CD4-positive, alpha-beta T cell treated with Interleukin-4 for 1 hour (primary cell): ENCODE measurements at places on chromosomes 16 and 17.

DNA sequence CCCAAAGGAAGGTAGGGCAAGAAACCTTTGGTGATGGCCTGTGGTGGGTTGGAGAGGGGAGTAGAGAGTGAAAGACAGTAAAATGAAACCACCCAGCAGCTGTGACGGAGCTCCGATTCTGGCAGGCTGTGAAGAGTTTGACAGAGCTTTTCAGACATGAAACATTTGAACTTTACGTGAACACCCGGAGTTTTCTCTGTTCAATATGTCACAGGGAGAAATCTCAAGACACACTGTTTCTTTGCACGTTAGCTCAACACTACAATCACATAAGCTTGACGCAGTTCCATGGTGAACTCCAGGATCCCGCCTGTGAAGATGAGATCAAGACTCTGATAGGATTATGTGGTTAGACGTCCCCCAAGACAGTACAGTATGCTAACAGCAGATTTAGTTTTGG, 79.6 kb upstream of the CDH11 start:
- DNase-seq, result no peak

GRCh38 chr17:43868226-43868994, 21.4 kb downstream of the CD300LG start:
- DNase-seq, result no peak

DNA sequence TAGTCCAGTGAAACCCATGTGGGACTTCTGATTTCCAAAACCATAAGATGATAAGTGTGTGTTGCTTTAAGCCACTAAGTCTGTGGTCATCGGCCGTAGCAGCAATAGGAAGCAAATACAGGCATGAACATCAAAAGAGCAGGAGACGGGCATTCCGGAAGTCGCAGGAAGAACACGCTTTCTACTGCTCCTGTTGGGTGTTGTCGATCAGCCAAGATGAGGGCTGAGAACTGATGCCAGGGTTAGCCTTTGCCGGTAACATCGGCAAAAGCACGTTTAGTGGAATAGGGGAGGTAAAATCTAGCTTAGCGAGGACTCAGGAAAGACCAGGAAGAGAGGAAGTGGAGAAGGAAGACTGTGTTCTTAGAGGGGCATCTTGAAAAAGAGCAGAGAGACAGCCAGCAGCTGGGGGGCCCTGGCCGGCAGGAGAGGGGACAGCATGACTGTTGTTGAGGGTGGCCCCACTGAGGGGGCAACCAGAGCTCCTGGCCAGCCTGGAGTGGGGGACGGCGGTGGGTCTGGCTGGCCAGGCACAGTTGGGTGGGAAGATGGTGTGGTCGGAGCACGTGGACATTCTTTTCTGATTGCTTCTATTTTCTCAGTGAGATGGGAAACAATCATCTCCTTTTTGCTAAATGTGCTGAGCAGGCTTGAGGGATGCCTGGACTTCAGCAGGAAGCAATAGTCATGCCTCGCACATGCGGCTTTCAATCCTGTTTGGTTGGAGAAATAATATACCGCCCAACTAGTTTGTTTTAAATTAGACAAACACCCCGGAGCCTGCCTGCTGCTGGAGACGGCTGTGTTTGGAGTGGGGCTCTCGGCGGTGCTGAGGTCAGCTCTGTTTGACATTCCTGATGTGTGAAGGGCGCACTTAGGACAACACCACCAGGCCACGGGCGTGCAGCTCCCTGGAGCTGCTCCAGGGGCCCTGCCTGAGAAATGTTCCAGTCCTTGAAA, 109.9 kb downstream of the METRNL start:
- DNase-seq, result no peak

DNA sequence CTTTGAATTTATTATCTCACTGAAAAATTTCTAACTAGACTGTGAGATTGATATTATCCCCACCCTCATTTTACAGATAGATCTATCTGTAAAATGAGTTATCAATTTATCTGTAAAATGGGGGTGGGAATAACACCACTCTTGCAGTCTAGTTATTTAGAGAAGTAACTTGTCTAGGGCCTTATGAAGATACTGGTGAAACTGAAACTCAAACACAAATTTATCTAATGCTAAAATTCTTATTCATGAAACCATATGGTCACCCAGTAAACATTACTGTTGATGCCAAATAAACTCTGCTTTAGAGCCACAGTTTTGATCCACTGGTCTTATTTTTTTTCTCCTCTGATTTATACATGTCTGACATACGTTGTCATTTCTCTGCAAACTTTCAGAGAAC, 52.1 kb upstream of the SMIM36 start:
- no peak for DNase-seq

- no peak for DNase-seq
Measured at GRCh38 chr17:79978548-79978855, 57.2 kb downstream of the TBC1D16 start.

DNA sequence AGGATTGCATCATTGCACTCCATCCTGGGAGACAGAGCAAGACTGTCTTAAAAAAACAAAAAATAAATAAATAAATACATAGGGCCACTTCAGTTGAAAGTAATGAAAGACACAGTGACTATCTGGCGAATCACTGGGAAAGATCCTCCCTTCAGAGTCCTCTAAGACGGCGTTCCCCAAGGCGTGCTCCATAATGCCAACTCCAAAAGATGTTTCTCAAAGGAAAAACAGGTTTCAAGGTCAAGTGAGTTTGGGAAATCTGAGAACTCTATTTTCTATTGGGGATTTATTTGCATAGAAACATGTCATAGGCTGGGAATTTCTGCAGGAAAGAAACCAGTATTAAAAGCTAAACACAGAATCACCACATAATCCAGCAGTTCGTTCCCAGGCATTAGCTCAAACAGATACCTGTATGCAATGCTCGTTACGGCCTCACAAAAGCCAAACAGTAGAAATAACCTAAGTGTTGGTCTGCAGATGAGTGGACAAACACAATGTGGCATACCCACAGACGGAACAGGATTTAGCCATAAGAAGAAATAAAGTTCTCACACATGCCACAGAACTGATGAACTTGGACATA, 7.9 kb downstream of the KLHDC4 start:
- no peak for DNase-seq

GRCh38 chr16:11768849-11769248, 26.2 kb upstream of the TXNDC11 start:
- DNase-seq, result no peak

GRCh38 chr16:51383909-51384308, 232.8 kb upstream of the SALL1 start:
- DNase-seq, result no peak

DNA sequence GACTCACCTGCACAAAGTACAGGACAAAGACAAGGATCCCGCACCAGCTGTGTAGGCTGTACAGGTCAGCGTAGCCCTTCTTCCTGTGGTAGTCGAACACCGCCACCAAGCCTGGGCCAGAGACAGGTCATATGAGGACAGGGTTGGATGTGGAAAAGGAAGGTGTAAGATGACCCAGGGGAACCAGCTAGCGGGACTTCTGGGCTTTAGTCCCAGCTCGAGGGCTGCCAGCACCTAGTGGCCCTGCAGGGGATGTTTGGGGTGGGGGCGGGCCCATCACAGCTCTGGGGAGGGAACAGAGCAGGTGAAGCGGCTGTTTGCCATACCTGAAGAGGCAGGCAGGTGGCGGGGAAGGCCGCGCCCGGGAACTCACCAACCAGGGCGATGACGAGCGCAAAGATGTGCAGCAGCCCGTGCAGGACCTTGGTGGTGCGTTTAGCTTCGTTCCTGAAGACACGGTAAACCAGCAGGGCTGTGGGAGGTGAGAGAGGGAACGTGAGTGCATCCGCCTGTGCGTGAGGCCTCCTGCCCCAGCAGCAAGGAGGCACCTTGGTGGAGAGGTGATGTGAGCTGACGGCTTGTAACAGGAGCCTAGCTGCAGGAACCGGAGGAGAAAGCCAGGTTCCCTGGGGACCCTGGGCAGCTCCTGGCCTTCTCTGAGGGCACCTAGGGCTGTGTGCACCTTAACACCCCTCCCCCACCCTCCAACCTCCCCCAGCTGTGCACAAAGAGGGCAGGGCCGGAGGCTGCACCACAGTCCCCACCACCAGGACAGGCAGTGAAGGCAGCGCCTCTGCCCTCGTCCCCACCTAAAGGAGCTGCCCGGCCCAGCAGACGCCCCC, 10.2 kb downstream of the CYB561 start:
- DNase-seq, result no peak

- no peak for DNase-seq
Measured at GRCh38 chr16:29916979-29917378, 9.0 kb downstream of the KCTD13 start.

DNA sequence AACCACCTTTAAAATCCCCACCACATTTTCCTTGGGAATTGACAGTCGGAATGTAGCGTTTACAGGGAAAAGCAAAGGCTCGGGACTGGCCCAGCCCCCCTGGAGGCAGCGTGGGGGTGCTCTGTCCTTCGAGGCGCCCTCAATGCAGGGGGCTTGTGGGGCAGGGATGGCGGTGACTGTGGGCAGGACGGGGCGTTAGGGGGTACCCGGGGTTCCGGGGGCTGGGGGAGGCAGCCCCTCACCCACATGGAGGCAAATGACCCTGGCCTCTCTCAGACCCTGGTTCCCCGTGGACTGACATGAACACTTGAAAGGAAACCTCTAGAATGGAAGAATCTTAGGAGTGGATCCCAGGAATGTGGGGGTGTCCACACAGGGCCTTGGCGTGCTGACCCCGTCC, 78.4 kb upstream of the GNG13 start:
- DNase-seq, result no peak

DNA sequence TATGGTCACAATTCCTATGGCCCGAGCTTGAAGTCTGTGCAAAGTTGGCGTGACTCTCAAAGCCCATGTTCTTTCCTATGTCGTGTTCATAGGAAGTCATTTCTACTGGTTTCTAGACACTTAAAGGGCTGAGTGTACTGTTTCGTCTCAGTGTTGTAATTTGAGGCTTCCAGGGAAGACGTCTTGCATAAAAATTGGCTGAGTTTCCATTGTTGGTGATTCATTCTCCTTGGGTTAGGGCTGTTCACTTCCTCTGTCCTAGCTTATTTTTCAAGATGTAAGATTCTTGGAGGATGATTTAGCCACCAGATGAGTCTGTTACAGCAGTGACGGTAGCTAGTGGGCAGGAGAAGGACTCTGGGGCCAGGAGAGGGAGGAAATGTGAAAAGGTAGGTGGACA, 43.1 kb downstream of the PIK3R5 start:
- DNase-seq, result peak; percentile 58

DNA sequence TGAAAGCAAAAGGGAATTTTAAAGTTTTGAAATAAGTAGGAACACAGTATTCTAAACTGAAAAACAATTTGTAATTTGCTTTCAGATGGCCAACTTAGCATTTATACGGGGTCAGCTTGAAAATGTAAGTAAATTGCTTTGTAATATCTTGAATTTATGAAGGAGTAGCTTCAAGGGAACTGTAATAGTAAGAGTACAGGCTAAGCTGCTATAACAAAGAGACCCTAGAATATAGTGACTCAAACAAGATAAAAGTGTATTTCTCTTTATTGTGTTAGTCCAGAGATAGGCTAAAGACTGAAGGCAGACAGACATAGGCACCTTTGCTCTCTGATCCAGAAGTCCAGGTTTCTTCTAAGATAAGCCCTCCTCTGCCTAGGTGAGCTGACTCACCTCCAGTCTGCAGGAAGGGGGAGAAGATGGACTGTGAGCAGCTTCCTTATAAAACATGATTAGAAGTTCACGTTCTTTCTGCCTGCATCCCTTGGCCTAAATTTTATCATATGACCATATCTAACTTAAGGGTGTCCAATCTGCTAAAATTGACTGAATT, 3.2 kb downstream of the TTC19 start:
- DNase-seq, result no peak

DNA sequence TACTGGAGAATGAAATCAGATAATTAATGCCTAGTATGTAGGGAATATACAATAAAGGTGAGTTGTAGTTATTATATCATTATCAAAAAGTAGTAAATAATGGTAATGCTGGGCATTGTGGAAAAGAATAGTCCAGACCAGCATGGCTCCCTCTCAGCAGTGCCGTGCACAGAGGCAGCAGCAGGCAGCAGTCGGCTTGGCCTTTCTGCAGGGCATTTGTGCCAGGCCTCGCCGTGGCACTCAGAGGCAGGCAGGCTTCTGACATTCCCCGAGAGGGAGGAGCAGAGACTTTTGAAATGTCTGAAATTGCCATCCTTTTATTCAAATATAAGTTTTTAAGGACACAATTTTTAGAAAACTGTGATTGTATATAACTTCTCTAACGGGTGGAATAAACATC, 15.0 kb downstream of the KIAA0513 start:
- DNase-seq, result no peak

- DNase-seq, result no peak
Measured at GRCh38 chr17:55622547-55622946, 100.1 kb downstream of the TMEM100 start.

DNA sequence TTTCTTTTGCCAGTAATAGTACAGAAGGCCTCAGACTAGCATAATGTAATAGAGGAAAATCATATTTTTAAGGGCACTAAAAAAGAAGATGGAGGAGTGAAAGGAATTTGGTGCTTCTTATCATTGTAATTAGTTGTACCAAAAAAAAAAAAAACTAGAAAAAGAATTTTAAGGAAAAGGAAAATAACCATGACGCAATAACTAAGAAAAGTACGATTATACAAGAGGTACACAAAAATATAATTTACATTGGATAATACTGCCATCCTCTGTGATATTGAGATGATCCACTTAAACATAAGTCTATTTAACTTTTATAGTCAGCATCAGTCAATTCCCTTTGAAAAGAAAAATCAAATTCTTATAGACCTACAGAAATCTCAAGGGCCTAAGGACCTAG, 146.7 kb upstream of the IRX5 start:
- no peak for DNase-seq

DNA sequence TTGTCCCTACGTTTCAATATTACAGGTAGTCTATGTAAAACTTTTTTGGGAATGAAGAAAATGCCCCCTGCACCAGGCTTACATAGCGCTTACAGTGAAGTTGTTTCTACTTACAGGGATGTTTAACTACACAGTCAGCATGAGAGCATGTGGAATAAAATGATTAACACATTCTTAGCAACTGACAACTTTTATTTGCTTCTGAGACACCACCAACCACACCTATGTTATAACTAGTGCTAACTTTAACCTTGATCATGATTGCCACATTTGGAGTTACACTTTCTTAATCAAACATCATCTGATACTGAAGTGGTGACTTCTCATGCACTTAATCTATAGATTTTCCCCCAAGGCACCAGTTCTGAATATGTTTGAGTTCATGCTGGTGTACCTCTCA, 20.3 kb upstream of the ZNF267 start:
- no peak for DNase-seq

GRCh38 chr17:69525920-69526841, 111.7 kb downstream of the MAP2K6 start:
- DNase-seq, result peak; percentile 23

DNA sequence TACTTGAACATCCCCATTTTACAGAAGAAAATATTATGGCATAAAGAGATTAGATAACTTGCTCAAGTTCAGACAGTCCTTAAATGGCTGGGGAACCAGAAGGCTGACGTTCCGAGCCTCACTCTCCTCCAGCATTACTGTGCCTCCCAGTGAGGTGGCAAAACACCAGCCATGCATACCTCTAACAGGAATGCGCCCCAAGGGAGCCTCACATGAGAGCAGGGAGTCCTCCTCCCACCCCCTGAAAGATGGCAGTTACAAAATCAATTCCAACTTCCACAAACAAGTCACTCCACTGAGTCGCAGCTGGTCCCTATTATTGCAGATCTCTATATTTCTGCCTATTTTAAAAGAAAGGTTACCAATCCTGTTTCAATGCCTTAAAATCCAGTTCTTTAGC, 55.5 kb downstream of the ANKFY1 start:
- DNase-seq, result no peak
